ENCODE measurements at places on chromosomes 13 and 19.

DNA sequence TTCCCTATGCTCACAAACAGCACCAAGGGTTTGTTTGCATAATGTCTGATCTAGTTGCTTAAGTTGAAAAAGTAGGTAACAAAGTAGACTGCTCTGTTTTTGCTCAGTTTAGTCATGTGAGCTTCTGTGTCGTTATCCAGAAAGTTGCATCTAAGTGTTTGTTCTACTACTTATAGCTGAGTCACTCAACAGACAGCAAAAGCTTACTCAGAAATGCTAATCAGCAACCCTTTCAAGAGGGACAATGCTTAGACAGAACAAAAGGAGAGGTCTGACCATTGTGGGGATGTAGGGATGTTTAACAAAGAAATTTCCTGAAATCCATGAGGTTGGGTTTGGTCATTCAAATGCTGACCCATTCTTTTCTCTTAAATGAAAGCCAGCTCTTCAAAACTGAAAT is 106.4 kb downstream of the ATP8A2 start:
- DNase-seq, result no peak
- no peak overlapping the region for H3K27ac ChIP-seq
- H3K4me1 ChIP-seq, result no peaks in the 10 kb centered on the region

DNA sequence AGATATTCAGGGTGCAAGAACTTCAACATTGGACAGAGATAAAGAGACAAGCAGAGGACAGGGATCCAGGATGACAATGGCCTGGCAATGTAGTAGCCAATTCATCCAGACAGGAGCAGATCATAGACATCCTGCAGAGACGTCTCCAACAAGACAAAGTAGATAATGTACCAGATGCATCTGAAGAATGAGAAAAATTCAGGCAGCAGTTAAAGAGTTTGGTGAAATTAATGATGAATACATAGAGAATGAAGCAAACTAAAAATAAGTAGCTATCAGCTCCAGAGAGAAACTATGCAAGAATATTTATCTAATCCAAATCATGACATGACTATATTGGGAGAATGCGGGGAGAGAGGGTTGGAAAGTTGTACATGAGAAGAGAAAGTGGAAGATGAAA is 278.4 kb upstream of the DACH1 start:
- no peaks in the 10 kb centered on the region for H3K36me3 ChIP-seq
- no peak overlapping the region for H3K4me3 ChIP-seq
- DNase-seq, result no peak
- no peak overlapping the region for H3K27ac ChIP-seq

DNA sequence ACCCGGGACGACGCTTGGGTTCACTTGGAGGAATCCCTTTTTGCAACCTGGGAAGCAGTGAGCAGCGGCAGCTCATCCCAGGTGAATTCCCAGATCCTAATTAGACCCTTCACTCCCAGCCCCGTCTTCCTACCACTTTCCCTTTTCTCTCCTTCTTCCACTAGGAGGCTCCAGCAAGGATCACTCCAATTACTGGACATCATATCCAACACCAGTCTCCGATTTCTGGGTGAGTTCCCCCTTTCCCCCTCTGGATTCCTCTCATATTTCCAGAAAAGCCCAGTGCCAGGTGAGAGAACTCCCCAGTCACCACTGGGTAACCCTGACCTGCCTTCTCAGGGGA is 17.1 kb upstream of the ZSCAN4 start:
- H3K36me3 ChIP-seq, result no peaks in the 10 kb centered on the region

GRCh38 chr19:35069696-35070095 is 28.2 kb downstream of the HPN start:
- H3K36me3 ChIP-seq, result no peaks in the 10 kb centered on the region
- peaks cover 10% of the 10 kb centered on the region for H3K4me1 ChIP-seq
- no peak overlapping the region for H3K27ac ChIP-seq
- no peak overlapping the region for H3K4me3 ChIP-seq
- DNase-seq, result no peak

DNA sequence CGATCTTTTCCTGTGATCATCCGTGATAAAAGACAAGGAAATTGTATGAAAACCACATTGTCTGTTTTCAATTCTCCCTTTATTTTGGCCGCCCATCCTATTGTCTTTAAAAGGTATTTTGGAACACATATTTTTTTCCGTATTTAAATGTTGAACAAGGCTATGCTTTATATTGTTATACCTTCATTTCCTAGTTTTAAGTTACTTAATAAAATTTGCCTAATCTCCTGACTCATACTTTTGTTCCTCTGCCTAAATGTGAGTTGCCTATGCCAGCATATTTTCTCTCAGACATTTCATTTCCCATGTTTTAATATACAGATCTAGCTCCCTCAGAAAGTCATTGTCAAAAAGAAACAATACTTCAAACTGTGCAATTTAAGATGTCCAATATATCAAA is 104.2 kb downstream of the SLITRK6 start:
- no peak for DNase-seq
- H3K27me3 ChIP-seq, result no peaks in the 10 kb centered on the region
- no peak overlapping the region for H3K4me3 ChIP-seq
- H3K36me3 ChIP-seq, result no peaks in the 10 kb centered on the region

DNA sequence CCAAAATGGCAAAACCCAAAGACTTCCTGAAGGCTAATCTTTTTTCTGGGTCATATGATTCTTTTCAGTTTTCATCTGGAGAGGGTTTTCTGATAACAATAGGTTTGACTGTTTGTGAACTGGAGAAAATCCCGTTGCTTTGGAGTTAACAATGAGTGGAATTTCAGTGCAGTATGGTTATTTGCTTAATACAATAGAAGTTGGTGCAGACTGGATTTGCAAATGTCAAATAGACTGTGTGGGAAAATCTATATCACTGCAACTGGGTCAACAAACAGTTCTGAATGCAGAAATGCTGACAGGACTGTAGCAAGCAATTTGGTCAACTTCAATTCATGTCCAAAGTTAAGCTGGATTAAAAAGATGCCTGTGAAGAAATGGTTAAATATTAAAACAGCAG is 267.5 kb upstream of the ARGLU1 start:
- peaks cover 17% of the 10 kb centered on the region for H3K4me1 ChIP-seq
- peak overlapping the region; percentile 31 for H3K27ac ChIP-seq
- H3K4me3 ChIP-seq, result no peak overlapping the region

GRCh38 chr13:101473458-101473857 is 21.0 kb downstream of the ITGBL1 start:
- H3K27ac ChIP-seq, result no peak overlapping the region
- H3K36me3 ChIP-seq, result no peaks in the 10 kb centered on the region
- H3K27me3 ChIP-seq, result peaks cover 2% of the 10 kb centered on the region
- H3K4me3 ChIP-seq, result no peak overlapping the region
- H3K4me1 ChIP-seq, result no peaks in the 10 kb centered on the region
- no peak for DNase-seq

DNA sequence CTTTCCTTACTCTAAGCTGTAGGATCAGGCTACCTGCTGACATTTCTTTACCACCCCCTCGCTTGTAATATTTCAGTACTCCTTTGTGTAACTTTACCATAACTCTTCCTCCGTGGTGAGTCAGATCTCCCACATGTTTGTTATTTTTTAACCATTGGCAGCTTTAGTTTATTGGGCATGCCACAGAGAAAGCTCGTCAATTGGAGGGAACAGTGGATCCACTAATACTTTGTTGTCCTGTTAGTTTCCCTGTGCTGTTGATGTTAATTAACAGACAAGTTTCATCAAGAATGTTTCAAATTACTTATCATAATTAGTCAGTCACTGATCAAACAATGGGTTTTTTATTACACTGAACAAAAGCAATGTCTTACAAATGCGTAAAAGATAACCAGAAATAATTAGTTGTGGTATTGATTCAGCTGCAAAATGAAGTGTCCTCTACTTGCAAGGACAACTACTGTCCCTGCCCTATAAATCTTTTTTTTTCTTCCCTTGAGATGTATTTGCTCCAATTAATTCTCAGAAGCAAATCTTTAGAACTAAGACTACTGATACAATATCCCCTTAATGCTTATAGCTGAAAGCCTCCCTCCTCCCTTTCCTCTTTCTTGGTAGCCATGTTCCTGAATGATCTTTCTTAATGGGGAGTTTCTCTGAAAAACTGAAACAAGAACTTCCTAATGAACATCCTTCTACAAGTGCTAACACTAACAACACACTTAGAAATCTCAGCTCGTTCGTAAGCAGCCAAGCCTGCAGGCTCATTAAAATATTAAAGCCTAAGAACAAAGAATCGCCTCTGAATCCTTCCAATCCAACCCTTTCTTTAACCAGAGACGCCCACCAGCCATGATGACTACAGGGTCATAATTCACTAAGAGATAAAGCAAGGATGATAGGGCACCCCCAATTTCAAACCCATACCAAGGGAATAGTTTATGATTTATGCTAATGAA is 22.2 kb downstream of the EFNB2 start:
- H3K4me1 ChIP-seq, result no peaks in the 10 kb centered on the region
- no peak overlapping the region for H3K27ac ChIP-seq
- H3K36me3 ChIP-seq, result no peaks in the 10 kb centered on the region

- no peaks in the 10 kb centered on the region for H3K36me3 ChIP-seq
- H3K27ac ChIP-seq, result no peak overlapping the region
- no peak overlapping the region for H3K4me3 ChIP-seq
- no peak for DNase-seq
- H3K4me1 ChIP-seq, result no peaks in the 10 kb centered on the region
Measured at GRCh38 chr13:109706015-109706715, 80.2 kb downstream of the IRS2 start.

DNA sequence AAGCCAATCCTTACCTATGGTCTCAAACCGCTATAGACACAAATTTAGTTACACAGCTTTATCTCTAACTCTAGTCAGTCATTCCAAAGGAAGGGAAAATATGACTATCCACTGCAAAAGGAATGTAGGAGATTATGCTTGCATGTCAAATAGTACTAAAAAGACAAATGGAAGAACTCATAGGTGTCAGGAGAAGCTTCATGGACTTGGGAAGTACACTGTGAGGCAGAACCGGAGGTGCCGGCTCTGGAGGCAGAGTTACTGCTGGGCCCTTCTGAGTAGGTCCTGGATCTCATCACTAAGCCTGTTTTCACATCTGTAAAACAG is 97.5 kb downstream of the FOXO1 start:
- DNase-seq, result no peak
- peaks cover 51% of the 10 kb centered on the region for H3K4me1 ChIP-seq
- no peak overlapping the region for H3K27ac ChIP-seq
- no peak overlapping the region for H3K4me3 ChIP-seq
- H3K36me3 ChIP-seq, result no peaks in the 10 kb centered on the region

DNA sequence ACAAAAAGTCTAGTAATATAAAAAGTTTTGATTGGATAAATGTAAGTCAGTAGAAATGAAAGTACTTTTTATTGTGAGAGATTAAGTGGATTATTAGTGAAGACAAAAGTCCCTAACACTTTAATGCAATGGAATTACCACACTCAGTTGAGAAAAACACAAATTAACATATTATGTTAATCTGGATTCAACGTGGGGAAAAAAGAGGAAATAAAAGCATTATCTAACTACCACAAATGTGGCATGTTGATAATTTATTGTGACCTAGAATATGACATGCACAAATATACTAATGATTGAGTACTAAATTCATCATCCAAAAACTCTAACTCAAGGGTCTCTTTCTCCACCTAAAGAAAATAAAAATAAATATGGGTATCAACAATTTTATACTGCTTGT is 41.5 kb downstream of the FOXO1 start:
- peaks cover 73% of the 10 kb centered on the region for H3K4me1 ChIP-seq
- H3K4me3 ChIP-seq, result no peak overlapping the region
- no peaks in the 10 kb centered on the region for H3K27me3 ChIP-seq
- no peak for DNase-seq

DNA sequence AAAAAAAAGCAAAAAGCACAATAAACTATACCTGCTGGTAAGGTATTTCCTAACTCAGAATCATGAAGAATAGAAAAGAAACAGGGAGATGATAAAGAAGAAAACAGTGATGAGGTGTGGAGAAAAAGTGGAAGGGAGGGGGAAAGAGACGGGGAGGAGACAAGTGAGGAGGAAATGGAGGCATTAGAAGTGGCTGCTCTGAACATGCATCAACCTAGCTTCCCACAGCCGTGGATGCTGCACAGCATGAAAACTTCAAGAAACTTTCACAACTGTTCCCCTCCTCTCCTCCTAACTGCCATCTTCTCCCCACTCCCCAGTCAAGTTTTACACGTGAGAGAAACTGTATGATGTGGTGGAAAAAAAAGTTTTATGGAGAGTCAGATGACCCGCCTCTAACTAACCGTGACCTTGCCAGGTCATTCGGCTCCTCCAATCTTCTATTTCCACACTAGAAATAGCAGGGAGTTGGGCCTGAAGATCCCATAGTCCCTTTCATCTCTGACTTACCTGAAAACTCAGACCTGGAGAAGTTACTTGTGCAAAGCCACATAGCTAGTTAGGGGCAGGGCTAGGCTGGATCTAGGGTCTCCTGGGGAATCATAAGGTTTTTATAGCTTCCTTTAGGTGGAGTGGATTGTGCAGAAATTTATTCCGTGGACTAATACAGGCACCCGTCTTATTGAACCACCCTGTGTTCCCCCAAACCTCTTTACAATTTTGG is 461.9 kb downstream of the KLF5 start:
- no peaks in the 10 kb centered on the region for H3K4me1 ChIP-seq
- DNase-seq, result no peak
- H3K4me3 ChIP-seq, result no peak overlapping the region
- H3K27ac ChIP-seq, result no peak overlapping the region
- no peaks in the 10 kb centered on the region for H3K27me3 ChIP-seq

GRCh38 chr19:35236638-35237400 is 8.3 kb upstream of the FAM187B start:
- no peak overlapping the region for H3K27ac ChIP-seq
- H3K4me1 ChIP-seq, result no peaks in the 10 kb centered on the region
- H3K4me3 ChIP-seq, result no peak overlapping the region
- DNase-seq, result no peak

Measured in body of pancreas (tissue), 4 donors.